RCC 7860 (cell line): ENCODE measurements at places on chromosomes 2 and 18.

- DNase-seq = no peak
Observed at GRCh38 chr18:9755615-9756014, 47.5 kb downstream of the RAB31 start.

GRCh38 chr18:46712406-46712805, 44.4 kb downstream of the ST8SIA5 start:
- DNase-seq = peak; percentile 90

DNA sequence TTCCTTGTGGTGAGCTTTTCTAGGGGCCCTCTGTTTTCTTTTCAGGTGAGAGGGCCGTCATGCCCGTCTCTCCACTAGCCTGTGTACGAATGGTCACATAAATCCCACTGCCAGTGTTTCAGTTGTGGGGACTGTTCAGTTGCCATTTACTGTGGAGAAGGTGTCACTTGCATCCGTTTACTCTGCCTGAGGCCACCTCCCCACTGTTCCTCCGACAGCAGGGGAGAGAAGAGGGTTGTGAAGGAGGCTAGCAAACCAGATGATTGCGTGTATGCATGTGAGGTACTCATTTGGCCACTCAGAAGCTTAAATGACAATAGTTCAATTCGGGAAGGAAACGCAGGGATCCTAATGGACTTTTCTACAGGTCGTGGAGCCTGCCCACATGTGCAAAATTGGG, 3.3 kb downstream of the MTCL1 start:
- DNase-seq = no peak

- no peak for DNase-seq
Observed at GRCh38 chr2:126782648-126783047, 116.0 kb upstream of the TEX51 start.

DNA sequence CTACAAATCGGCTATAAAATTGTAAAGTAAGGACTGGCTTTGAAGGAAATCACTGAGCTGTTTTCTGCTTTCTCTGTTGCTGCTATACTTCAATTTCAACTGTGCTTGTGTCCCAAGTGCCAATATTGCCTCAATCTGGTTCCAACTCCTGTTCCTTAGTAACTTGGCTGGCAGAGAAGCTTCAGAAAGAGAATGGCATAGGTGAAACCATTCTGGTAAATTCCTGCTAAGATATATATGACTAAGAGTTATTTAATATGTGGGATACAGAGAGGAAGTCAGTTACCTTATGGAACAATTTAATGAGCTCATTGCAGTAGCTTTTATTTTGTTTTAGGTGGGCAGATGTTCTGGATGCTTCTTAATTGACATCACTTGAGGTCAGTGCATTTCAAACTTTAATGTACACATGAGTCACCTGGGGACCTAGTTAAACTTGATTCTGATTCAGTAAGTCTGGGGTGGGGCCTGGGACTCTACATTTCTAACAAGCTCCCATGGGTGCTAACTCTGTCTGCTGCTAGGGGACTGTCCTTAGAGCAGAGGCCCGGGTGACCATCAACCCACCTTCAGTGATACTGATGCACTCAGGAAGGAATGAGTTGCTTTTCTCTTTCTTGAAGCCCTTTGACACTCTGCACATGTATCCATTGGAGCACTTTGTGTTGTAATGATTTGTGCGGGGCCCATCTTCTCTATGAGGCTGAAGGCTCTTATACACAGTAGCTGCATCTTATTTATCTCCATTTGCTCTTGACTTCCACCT, 47.6 kb downstream of the LIPG start:
- peak; percentile 98 for DNase-seq

- DNase-seq = no peak
Observed at GRCh38 chr2:39142904-39143605, 22.2 kb upstream of the SOS1 start.
